ENCODE measurements at places on chromosomes 1 and 21. TPM values are rescaled to one million over a fixed set of nuclear protein-coding genes. Genes with fewer than 3 reads are reported as not detected.
A peak's percentile ranks its signal among the peaks of the same experiment; 100 is the strongest.

CACNA1E gene
- total RNA-seq = not detected

TIAM1 gene
- 34.9 TPM for total RNA-seq

CD52 gene
- total RNA-seq = 344 TPM

CD101 gene
- 2.5 TPM for total RNA-seq

EXTL1 gene
- total RNA-seq = not detected

FCAMR gene
- total RNA-seq = not detected

WDR64 gene
- not detected for total RNA-seq

PLA2G2F gene
- total RNA-seq = not detected

- no peak overlapping the region for H3K4me3 ChIP-seq
- H3K36me3 ChIP-seq = no peaks in the 10 kb centered on the region
- no peak overlapping the region for H3K27ac ChIP-seq
- peak; percentile 8 for DNase-seq
- peaks cover 2% of the 10 kb centered on the region for H3K27me3 ChIP-seq
Measured at GRCh38 chr21:37593015-37593414, 226.4 kb downstream of the DYRK1A start.

DNA sequence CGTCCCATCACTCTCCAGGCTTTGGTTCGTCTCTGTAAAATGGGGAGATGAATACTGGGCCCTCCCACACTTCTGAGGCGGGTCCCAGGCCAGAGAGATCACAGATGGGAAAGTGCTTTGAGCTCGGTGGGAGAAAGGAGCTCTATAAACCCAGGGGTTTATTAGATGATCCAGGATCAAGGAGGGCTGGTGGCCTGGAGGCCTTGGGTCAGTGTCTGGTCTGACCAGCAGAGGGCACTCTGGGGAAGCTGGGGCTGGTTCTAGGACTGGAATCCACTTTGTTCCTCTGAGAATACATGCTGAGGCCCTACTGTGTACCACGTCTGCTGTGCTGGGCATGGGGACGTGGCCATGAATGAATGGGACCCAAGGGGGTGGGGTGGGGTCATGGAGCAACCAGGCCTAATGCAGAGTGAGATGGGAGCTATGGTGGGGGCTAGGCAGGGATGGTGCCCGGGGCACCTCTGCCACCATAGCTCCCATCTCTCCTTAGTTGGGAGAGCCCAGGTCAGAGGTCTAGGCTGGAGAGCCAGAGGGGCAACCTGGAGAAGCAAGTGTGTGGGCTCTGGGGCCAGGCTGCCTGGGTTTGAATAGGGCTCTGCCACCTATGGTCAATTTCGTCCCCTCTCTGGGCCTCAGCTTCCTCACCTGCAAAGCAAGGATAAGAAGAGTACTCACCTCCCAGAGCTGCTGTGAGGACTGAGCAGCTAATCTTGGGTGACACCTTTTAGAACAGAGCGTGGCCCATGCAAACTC lies 9.0 kb upstream of the FAM131C start:
- H3K27me3 ChIP-seq = no peaks in the 10 kb centered on the region
- no peak overlapping the region for H3K27ac ChIP-seq
- H3K36me3 ChIP-seq = no peaks in the 10 kb centered on the region

DNA sequence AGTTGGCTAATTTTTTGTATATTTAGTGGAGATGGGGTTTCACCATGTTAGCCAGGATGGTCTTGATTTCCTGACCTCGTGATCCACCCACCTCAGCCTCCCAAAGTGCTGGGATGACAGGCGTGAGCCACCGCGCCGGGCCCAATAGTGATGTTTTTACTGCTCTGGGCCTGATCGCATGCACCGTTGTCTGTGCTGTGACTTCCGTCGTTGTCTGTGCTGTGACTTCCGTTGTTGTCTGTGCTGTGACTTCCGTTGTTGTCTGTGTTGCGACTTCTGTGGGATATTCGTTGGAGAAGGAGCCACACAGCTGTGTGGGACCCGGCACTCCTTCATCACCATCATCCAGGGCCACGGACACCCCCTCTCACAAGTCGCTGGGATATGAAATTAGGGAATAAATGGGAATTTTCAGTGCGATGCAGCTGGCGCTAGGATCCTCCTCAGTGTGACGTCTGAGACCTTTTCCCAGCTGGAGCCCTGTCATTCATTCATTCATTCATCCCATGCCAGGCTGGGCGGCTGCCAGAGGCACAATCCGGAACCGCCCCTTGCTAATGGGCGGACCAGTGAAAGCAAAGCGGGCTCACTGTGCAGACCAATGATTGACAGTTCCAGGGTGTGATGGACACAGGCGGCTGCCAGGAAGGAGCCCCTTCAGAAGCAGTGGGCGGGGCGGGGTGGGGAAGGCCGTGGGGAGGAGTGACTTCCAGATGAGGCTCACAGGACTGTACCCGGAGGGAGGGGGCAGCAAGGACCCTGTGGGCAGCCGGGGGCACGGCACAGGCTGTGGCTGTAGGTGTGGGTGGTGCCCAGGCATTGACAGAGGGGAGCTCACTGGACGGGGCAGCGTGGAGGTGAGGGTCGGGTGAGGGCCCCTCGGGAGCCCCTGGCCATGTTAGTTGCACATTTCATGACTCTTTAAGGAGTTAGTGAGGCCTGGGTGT lies 48.9 kb downstream of the PRKCZ start:
- no peaks in the 10 kb centered on the region for H3K27me3 ChIP-seq
- no peak overlapping the region for H3K4me3 ChIP-seq
- H3K27ac ChIP-seq = no peak overlapping the region
- peaks cover 8% of the 10 kb centered on the region for H3K36me3 ChIP-seq

DNA sequence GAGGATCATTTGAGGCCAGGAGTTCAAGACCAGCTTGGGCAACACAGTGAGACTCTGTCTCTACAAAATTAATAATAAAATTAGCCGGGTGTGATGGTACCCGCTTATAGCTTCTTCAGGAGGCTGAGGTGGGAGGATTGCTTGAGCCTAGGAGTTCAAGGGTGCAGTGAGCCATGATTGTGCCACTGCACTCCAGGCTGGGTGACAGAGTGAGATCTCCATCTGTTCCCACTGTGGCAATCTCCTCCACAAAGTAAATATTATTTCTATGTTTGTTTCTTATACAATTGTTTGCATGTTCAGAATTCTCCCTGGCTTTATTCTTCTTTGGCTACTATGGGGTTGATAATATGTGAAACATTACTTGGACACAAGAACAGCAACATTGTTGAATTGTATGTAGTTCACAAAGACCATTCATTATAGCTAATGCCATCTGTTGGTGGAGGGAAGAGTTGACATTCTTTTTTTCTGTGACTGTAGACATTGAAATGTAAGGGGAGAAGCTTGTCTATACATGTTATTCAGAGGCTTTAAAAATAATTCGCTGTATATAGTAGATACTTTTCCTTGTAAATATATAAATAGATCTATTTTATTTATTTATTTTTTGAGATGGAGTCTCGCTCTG lies 47.8 kb upstream of the SRSF10 start:
- no peak overlapping the region for H3K27ac ChIP-seq
- DNase-seq = no peak

GRCh38 chr1:9019896-9020295 lies 6.3 kb downstream of the SLC2A7 start:
- no peak overlapping the region for H3K4me3 ChIP-seq
- no peaks in the 10 kb centered on the region for H3K36me3 ChIP-seq
- peaks cover 9% of the 10 kb centered on the region for H3K27me3 ChIP-seq
- no peaks in the 10 kb centered on the region for H3K4me1 ChIP-seq
- H3K27ac ChIP-seq = no peak overlapping the region
- no peak for DNase-seq

DNA sequence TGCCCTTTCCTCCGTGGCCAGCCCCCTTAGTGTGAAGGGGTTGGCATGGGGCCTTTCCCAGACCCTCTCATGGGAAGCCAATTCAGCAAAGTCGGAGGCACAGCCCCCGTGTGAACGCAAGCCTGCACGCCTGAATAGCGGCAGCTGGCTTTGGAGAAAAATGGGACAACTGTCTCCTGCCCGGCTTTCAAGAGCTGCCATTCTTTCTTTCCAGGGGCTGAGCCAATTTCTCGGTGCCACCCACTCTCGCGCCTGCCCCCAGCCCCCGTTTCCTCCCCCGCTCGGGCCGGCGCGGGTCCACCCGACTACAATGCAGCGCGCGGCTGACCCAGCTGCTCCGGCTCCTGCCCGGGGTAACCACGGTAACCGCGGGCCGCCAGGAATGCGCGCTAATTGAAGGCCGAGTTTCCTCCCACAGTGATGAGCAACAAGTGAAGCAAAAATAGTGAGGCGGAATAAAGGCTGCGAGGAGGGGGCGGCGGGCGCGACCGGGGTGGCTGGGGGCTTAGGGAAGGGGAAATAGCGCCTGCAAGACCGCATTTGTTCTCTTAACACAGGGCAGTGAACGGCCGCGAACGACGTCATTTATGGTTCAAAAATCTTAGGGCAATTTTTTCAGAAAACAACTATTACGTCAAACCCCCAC lies 27.8 kb downstream of the ILDR2 start:
- peak overlapping the region; percentile 18 for H3K4me3 ChIP-seq
- H3K4me1 ChIP-seq = peaks cover 33% of the 10 kb centered on the region
- peak; percentile 18 for DNase-seq

DNA sequence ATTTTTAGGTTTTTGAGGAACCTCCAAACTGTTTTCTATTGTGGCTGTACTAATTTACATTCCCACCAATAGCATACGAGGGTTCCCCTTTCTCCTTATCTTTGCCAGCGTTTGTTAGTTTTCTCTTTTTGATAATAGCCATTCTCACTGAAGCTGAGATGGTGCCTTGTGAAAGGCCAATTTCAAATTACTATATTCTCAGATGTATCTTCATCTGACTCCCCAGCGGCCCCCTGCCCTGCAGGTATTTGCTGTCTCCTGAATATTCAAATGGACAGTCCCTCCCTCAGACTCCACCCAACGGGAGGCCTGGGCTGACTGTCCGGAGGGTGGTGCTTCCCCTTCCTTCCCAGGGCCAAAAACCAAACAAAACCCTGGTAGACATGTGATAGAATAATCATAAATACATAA lies 33.5 kb upstream of the TARBP1 start:
- peaks cover 6% of the 10 kb centered on the region for H3K27me3 ChIP-seq
- no peak for DNase-seq
- peaks cover 24% of the 10 kb centered on the region for H3K4me1 ChIP-seq
- H3K36me3 ChIP-seq = no peaks in the 10 kb centered on the region
- no peak overlapping the region for H3K4me3 ChIP-seq

DNA sequence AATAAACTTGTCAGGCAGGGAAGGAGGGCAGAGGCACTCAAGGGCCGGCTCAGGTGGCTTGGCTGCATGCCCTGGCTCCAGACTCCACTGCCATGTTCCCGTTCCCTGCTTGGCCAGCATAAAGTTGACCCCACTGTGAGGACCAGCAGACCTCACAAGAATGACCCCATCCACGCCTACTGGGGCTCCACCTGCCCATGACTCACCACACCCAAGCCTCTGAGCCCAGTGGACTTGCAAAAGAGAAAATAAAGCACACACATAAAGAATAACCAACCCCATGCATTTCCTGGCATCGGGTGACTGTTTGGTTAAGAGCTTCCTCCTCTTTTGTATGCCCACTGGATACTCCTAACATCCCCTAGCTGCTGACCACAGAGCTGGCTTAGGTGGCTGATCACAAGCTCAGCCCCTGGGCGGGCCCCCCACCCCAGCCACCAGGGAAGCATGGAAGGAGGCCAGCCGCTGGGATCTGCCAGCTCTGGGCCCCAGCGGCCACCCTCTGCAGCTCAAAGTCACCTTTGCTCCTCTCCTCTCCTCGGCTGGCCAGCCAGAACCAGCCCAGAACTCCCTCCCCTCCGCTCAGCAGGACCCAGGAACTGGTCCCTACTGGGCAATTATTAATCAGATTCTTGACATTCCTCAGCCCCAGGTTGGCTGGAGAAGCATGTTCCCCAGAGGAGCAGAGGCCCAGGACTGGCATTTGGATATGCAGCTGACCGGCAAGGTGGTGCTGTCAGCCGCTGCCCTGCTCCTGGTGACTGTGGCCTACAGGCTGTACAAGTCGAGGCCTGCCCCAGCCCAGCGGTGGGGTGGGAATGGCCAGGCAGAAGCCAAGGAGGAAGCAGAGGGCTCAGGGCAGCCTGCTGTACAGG lies at the start of gene KLHDC7A:
Gene KLHDC7A, plus strand, starts transcription at position 616 of the 875 bp plus-strand sequence. Its CDS starts 52 bp downstream, at position 668.
- no peaks in the 10 kb centered on the region for H3K4me1 ChIP-seq
- no peak for DNase-seq
- no peaks in the 10 kb centered on the region for H3K36me3 ChIP-seq
- no peak within 1 kb of the TSS for H3K4me3 ChIP-seq

DNA sequence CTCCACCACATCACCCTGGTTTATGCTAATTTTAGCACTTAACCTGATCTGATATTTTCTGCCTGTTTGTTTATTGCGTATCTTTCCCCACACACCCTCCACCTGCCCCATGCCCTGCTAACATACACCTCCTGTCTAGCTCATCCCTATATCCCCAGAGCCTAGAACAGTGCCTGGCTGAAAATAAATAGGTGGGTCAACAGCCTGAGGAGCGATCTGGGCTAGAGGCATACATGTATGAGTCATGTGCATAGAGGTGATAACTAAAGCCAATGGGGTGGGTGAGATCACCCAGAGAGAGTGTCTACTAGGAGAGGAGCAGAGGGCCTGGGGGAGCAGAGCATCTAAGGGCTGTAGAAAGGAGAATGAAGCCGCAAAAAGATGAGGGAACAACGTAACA lies 2.7 kb downstream of the HTR1D start:
- DNase-seq = no peak
- H3K27me3 ChIP-seq = peaks cover 57% of the 10 kb centered on the region
- H3K27ac ChIP-seq = no peak overlapping the region

DNA sequence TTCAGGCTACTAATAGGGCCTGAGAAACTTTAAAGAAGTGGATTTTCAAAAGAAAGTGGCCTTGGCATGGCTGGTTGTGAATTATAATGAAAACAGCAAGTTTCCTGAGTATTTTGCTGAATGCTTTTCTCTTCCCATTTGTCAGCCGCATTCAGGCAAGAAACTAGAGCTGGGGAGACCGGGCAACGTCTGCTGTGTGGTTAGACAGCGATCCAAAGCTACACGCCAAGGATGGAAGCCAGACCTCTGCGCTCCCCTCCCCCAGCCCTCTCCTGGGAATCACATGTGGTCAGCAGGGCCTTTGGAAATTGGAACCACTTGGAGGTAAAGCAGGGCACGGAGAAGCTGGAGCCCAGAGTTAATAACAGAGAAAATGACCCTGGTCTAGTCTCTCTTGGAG lies 114.1 kb upstream of the CD34 start:
- H3K36me3 ChIP-seq = no peaks in the 10 kb centered on the region
- H3K4me1 ChIP-seq = no peaks in the 10 kb centered on the region
- no peak overlapping the region for H3K27ac ChIP-seq
- H3K27me3 ChIP-seq = no peaks in the 10 kb centered on the region
- H3K4me3 ChIP-seq = no peak overlapping the region

DNA sequence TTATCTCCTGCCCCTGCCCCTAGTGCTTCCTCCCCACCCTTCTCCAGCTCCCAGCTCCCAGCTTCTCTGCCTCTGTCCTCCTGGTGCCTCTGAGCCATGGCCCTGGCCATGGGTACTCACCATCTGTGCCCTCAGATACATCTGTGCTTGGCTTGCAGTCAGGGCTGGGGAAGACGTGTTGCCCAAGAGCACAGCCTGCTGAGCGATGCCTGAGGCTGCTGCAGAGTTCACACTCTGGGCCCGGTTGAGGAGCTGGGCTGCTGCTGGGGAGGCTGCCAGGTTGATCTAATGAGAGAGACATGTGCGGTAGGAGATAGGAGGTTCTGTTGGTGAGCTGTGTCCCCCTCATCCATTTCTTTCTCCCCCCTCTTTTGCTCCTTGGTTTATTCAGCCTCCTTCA lies 49.4 kb upstream of the A3GALT2 start:
- no peak overlapping the region for H3K4me3 ChIP-seq
- no peak for DNase-seq
- H3K27ac ChIP-seq = no peak overlapping the region
- H3K27me3 ChIP-seq = no peaks in the 10 kb centered on the region
- H3K36me3 ChIP-seq = no peaks in the 10 kb centered on the region

GRCh38 chr1:11873395-11874257 lies 14.9 kb upstream of the NPPB start:
- no peaks in the 10 kb centered on the region for H3K4me1 ChIP-seq
- peaks cover 8% of the 10 kb centered on the region for H3K27me3 ChIP-seq
- H3K36me3 ChIP-seq = no peaks in the 10 kb centered on the region
- no peak overlapping the region for H3K4me3 ChIP-seq
- no peak for DNase-seq
